ENCODE measurements at places on chromosomes 6 and 20.

DNA sequence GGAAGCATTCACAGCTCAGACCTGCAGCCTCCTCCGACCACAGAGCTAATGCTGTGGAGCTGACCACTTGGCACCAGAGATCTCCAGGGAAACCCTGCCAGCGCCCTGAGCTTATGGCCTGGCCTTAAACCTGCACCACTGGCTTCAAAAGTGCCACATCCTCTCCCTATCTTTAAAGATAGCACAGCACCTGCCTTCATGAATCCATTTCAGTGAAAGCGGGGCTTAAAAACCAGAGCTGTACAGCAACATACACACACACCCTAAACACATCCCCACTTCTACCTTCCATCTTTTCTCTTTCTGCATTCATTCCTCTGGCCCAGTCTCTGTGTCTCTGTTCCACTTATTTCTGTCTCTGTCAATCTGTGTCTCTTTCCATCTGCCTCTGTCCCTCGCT is 59.8 kb upstream of the CCDC167 start:
- no peaks in the 10 kb centered on the region for H3K27me3 ChIP-seq
- H3K4me1 ChIP-seq = peaks cover 36% of the 10 kb centered on the region
- no peak for DNase-seq
- no peak overlapping the region for H3K27ac ChIP-seq
- H3K4me3 ChIP-seq = no peak overlapping the region

DNA sequence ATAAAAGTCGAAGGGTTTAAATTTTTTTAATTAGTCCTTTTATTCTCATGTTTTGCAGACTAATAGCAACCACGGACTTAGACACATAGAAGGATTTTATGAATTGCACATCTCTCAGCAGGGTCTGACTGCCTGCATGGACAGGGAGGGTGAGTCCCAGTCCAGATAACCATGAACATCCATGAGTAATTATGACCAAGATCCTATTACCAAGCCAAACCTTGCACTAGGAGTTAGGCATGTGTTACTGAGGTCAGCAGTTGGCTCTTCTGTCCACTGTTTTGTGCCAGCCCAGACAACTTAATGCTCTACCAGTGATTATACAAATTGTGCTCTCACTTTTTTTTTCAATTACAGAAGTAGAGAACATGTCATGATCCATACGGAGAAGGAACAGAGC is 211.2 kb downstream of the MAFB start:
- no peak for DNase-seq
- H3K27ac ChIP-seq = no peak overlapping the region
- H3K27me3 ChIP-seq = no peaks in the 10 kb centered on the region
- H3K4me3 ChIP-seq = no peak overlapping the region
- H3K36me3 ChIP-seq = no peaks in the 10 kb centered on the region
- H3K4me1 ChIP-seq = no peaks in the 10 kb centered on the region

DNA sequence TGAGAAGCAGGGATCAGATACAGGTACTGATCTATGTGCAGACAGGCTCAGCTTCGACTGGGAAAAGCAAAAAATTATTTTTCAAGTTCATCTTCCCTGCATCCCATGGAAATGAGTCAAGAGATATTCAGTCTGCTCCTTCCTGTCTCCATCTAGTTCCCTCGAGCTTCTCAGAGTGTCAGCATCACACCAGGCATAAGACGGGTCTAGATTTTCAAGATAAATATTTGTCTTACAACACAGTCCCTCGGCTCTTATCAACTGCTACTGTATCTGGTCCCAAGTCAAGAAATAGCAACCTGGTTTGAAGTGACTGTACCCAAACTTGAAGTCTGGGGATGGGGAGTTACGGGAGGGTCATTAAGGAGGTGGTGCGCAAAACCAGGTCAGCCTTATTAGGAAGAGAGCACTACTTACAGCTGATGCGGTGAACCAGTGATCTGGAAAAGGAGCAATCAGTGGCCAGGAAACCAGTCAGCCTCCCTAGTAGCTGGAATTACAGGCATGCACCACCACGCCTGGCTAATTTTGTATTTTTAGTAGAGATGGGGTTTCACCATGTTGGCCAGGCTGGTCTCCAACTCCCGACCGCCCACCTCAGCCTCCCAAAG is 29.7 kb downstream of the ZMYND8 start:
- peaks cover 9% of the 10 kb centered on the region for H3K36me3 ChIP-seq
- DNase-seq = no peak
- H3K4me3 ChIP-seq = no peak overlapping the region
- no peaks in the 10 kb centered on the region for H3K27me3 ChIP-seq
- peaks cover 23% of the 10 kb centered on the region for H3K4me1 ChIP-seq

DNA sequence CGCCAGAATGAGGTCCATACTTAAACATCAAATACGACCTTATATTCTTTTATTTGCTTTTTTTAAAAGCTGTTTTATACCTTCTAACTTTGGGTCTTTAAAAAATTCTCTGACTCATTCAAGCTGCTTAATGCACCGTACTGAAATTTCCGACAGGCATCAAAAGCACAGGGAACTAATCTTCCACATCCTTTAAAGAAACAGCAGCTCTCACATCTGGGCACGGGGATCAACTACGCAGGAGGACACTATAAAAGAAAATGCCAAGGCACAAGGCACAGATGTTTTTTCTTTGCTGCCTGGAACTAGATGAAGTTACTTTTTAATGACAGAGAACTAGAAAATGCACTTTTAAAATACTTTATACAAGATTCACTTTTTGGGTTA is 112.4 kb upstream of the ARG1 start:
- H3K27ac ChIP-seq = no peak overlapping the region
- no peaks in the 10 kb centered on the region for H3K4me1 ChIP-seq
- H3K27me3 ChIP-seq = peaks cover 3% of the 10 kb centered on the region
- no peaks in the 10 kb centered on the region for H3K36me3 ChIP-seq

DNA sequence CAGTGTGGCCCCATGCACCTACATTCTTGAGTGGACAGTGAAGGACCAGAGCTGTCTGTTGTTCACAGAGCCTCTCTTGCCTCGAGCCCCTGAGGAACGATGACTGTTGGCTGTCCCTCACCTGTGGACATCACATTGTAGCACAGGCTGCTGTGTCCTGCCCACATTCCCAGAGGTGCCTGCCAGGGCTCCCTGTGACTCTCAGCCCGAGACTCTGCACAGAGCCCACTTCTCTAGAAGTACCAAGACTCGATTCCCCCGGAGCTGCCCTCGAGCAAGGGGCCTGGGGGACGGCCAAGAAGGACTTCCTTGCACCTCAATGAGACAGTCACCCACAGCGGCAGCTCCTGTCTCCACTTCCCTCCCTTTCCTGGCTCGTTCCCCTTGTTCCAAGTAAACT is 28.6 kb upstream of the DLGAP4 start:
- H3K4me1 ChIP-seq = no peaks in the 10 kb centered on the region
- no peak for DNase-seq
- H3K4me3 ChIP-seq = no peak overlapping the region
- H3K36me3 ChIP-seq = no peaks in the 10 kb centered on the region
- H3K27ac ChIP-seq = no peak overlapping the region

DNA sequence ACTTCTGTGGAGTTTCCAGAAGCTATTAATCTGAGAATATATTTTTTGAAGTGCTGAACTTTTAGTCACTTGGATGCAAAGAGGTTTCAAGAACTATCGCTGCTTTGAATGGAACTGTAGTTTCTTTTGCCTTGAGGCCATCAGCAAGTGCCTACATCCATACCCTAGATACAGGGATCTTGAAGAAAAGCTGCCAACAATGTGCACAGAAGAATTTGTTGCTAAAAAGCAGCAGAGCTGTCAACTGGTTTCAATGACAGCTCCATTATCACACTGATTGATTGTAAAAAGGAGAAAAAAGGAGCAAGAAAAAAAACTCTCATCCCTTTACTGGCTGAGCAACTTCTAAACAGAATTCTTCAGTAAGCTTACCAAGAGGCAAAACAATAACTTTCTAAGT is 251.0 kb upstream of the NRSN1 start:
- H3K4me3 ChIP-seq = no peak overlapping the region
- H3K27me3 ChIP-seq = no peaks in the 10 kb centered on the region
- no peak overlapping the region for H3K27ac ChIP-seq
- DNase-seq = no peak
- no peaks in the 10 kb centered on the region for H3K4me1 ChIP-seq

GRCh38 chr6:37182736-37183590 is 13.0 kb downstream of the PIM1 start:
- no peaks in the 10 kb centered on the region for H3K36me3 ChIP-seq
- 0 out of 2 replicates have a peak, but pooled peaks cover 3% of the 10 kb centered on the region for H3K4me1 ChIP-seq
- no peak overlapping the region for H3K27ac ChIP-seq
- H3K27me3 ChIP-seq = no peaks in the 10 kb centered on the region

DNA sequence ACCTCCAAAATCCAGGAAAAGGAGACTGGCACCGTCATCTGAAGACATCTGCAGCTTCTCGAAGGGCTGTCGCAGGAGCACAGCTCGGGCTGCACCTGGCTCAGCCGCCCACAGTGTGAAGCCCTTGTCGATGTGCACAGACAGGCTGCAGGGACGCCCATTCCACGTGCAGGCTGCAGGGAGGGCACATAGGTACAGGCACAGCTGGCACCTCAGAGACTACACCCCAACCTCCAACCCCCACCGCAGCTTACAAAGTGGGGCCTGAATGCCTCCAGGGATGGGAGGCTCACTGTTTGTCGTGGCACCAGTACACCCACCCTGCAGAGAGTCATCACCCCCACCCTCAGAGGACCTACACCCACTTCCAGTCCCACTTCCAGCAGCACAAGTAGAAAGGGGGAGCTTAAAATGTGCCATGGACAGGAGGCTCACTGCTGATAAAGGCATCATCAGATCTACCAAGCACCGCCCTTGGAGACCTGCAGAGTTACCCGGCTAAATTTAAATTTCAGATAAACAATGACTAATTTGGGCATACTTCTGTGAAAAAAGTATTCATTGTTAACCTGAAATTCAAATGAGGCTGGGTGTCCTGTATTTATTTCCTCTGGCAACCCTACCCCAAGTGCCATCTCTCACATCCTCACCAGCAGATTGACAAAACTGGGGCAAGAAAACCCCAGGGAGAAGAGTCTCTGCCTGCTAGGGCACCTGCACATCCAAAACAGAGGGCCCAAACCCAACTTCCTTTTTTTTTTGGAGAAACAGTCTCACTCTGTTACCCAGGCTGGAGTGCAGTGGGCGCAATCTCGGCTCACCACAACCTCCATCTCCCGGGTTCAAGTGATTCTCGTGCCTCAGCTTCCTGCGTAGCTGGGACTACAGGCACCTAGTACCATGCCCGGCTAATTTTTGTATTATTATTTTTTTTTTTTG is 7.7 kb upstream of the CDK5RAP1 start:
- H3K27me3 ChIP-seq = no peaks in the 10 kb centered on the region
- no peak for DNase-seq
- peaks cover 29% of the 10 kb centered on the region for H3K36me3 ChIP-seq
- peaks cover 26% of the 10 kb centered on the region for H3K4me1 ChIP-seq
- no peak overlapping the region for H3K4me3 ChIP-seq

GRCh38 chr20:63612276-63612931 is 14.5 kb downstream of the GMEB2 start:
- H3K4me3 ChIP-seq = no peak overlapping the region
- no peak for DNase-seq
- no peaks in the 10 kb centered on the region for H3K27me3 ChIP-seq
- peaks cover 28% of the 10 kb centered on the region for H3K36me3 ChIP-seq

DNA sequence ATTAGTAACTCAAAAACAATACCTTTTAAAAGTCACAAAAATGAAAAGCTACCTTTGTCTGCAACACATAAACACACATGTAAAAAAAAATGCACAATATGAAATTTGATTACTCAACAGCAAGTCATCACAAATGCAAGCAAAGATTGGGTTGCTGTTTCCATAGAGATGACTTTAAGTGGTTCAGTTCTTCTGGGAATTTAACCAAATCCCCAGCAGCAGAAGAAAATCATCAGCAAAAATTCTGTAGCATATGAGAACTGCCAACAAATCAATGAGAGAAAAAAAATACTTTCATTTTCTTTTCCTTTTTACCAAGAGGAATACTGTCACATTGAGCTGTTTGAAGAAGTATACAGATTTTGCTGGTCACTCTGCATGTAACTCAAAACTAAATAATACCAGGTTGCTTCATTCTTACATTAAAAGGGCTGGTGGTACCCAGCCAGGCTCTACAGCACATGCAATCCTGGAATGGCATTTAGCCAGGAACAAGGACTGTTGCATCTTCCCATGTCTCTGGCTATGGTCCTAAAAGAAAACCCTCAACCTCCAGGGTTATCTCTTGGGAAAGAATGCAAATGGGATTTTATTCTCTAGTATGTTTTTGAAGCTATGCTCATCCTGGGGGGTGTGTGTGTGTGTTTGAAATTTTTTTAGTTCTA is 158.3 kb downstream of the OPRM1 start:
- H3K4me1 ChIP-seq = no peaks in the 10 kb centered on the region
- H3K36me3 ChIP-seq = no peaks in the 10 kb centered on the region
- no peak for DNase-seq
- H3K27ac ChIP-seq = no peak overlapping the region
- H3K4me3 ChIP-seq = no peak overlapping the region

- H3K36me3 ChIP-seq = no peaks in the 10 kb centered on the region
- H3K27me3 ChIP-seq = no peaks in the 10 kb centered on the region
- no peak overlapping the region for H3K27ac ChIP-seq
- no peak overlapping the region for H3K4me3 ChIP-seq
- peaks cover 12% of the 10 kb centered on the region for H3K4me1 ChIP-seq
Observed at GRCh38 chr6:159093609-159094443, 49.0 kb upstream of the TAGAP start.

- no peak overlapping the region for H3K4me3 ChIP-seq
- no peak overlapping the region for H3K27ac ChIP-seq
- peaks cover 16% of the 10 kb centered on the region for H3K4me1 ChIP-seq
- DNase-seq = no peak
Observed at GRCh38 chr6:106160189-106160588, 74.1 kb downstream of the PRDM1 start.

DNA sequence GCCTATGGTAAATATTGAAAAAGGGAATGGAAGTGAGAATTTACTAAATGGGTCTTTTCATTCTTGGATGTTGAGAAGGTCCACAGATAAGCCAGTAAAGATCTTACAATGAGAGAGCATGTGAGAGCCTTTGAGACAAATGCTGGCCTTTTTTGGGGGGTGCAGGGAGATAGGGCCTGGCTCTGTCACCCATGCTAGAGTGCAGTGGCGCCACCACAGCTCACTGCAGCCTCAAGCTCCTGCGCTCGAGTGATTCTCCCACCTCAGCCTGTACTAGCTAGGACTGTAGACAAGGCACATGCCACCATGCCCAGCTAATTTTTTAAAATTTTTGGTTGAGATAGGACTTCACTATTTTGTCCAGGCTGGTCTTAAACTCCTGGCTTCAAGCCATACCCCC is 63.2 kb upstream of the TMEM181 start:
- H3K4me3 ChIP-seq = no peak overlapping the region
- peaks cover 16% of the 10 kb centered on the region for H3K4me1 ChIP-seq

DNA sequence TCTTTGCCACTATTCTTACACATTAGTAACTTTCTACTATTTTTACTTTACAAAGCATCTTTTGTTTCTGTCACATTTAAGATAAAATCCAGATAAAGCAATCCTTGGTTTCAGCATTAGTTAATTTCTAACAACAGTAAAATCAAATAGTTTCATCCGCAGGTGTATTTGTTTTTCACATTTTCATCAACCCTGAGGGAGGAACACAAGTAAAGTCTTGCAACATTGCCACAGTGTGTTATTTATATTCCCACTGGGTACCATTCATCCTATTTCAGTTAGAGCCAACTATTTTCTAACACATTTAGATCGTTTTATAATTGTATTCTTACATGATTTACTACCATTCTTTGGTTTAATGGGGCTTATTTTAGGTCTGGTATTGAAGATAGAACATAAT is 908.7 kb upstream of the CITED2 start:
- H3K4me1 ChIP-seq = no peaks in the 10 kb centered on the region
- no peak overlapping the region for H3K4me3 ChIP-seq
- no peak for DNase-seq
- H3K27me3 ChIP-seq = no peaks in the 10 kb centered on the region
- H3K36me3 ChIP-seq = no peaks in the 10 kb centered on the region
- H3K27ac ChIP-seq = no peak overlapping the region

GRCh38 chr6:163897669-163898068 is 483.2 kb downstream of the QKI start:
- H3K27ac ChIP-seq = no peak overlapping the region
- H3K27me3 ChIP-seq = no peaks in the 10 kb centered on the region
- no peak for DNase-seq
- no peaks in the 10 kb centered on the region for H3K4me1 ChIP-seq

All from SJSA1 (cell line).